ENCODE measurements at places on chromosomes 1 and 21.

- no peak for DNase-seq
Measured at GRCh38 chr1:8136766-8137165, 110.7 kb upstream of the ERRFI1 start.

DNA sequence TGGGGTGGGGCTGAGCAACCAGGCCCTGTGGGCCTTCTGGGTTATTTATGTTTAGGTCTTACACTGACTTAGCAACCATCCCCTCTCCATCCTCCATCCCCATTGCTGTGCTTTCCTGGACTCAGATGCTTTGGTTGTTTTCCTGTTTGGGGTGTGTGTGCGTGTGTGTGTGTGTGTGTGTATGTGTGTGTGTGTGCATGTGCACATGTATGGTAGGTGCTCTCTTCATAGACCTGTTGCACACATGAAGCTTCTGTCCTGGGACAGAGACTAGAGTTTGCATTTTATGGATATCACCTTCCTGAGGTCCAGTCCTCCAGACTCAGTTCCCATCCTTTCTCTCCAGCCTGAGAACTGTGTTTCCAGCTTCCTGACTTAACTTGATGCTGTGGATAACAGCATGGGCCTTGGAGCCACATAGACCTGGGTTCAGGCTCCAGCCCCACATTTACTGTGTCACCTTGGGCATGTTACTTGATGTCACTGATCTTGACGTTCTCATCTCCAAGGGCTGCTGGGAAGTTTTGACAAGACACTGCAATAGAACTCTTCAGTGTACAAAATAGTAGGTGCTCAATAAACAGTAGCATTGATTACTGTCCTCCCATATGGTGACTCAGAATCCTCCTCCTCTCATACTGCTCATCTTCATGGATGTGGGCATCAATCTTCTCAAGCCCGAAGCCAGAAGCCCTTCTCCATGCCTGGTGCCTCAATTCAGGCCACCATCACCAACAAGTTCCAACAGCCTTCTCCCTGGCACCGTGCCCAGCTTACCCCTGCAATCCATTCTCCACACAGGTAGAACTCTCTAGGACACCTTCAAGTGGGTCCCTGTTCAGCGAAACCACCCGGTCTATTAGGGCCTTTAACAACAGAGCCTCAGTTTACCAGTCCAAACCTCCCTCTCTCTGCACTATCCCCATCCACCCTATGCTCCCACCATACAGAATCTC, 181.8 kb upstream of the EDN2 start:
- DNase-seq: no peak

DNA sequence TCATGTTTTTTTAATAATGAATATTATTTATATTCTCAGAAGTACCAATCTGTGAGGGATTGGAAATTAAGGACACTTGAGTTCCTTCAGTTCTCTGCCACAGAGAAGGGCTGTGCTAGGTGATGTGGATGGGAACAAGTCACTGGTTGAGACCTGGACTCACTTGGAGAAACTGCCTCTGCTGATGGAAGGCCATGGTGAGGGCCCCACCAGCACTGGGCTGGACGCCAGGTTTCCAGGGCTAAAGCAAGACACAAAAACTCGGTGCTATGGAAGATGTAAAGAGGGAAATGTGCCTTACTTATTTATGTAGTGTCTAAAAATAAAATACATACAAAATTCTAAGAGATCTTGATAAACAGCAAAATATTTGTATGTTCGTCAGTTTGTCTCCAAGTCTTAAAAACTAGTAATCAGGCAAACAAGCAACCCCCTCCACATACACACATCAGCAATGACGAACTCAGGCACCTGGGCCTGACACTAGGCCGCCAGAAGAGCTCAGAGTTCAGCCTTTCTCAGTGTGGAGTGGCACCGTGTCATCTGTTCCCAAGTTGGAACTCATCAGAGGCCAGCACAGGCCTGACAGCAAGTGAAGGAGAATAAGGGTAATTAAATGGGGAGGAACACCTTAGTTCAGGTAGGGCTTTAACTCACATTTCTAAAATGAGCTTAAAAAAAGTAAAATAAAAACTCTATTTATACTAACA, 19.6 kb downstream of the SIPA1L2 start:
- DNase-seq: no peak

GRCh38 chr21:40678681-40679284, 168.2 kb downstream of the DSCAM start:
- DNase-seq: no peak

- no peak for DNase-seq
Measured at GRCh38 chr1:61887076-61887867, 145.0 kb downstream of the PATJ start.

DNA sequence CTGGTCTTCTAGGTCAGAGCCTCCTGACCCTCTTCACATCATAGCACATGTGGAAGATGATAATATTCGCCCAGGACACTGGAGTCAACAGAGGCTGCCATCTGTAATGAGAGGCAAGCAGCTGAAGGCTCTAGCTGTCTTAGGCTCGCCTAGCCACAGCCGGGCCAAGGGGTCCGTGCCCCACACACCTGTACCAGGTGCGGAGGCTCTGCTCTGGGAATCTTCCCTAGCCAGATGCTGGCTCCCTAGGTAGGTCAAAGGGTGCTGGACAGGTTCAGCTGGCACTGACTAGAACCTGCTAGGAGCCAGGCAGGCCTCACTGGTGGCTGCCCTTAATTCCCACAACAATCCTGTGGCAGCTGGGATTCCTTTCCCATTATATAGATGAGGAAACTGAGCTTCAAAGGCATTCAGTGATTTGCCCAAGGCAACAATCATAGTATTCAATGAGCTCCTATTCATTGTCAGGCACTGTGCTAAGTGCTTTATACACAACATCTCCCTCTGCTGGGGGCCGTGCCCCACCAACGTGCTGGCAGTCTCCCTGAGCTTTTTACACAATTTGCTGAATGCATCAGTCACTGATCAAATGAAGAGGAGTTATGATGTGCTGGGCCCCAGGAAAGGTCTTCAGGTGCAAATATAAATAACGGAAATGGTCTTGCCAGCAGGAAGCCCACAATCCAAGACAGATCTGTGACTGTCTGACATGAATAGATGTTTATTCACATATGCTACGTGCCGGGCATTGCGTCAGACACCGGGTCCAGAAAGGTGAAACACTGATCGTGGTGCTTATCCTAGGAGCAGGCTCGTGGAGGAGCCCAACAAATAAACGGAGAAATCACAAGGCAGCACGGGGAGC, 58.0 kb downstream of the DDX20 start:
- no peak for DNase-seq

DNA sequence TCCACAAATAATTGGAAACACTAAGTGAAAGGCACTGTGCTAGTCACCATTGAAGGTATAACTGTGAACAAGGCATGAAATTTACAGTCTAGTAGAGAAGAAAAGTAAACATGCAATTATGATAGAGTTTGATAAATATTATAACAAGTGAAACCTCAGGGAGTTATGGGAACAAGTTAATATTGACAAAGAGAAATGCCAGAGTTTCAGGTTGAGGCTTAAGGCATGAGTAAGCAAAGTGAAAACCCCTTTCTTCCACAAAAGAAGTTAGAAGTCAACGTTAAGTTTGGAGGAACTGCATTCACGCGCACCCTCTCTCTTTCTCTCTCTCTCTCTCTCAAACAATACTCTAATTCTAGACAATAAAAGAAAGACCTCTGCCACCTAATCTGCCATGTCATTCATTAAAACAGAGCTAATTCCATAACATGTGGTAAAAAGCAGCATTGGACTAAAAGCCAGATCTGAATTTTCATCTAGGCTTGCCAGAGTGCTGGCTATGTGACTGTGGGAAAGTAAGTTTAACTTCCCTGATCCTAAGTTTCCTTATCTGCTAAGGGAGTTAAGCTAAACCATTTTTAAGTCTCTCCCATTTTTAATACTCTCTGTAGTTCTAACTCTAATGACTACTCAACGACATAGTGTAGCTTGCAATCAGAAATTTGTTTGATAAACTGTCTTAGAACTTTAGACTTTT, 22.0 kb downstream of the SLC44A5 start:
- no peak for DNase-seq

DNA sequence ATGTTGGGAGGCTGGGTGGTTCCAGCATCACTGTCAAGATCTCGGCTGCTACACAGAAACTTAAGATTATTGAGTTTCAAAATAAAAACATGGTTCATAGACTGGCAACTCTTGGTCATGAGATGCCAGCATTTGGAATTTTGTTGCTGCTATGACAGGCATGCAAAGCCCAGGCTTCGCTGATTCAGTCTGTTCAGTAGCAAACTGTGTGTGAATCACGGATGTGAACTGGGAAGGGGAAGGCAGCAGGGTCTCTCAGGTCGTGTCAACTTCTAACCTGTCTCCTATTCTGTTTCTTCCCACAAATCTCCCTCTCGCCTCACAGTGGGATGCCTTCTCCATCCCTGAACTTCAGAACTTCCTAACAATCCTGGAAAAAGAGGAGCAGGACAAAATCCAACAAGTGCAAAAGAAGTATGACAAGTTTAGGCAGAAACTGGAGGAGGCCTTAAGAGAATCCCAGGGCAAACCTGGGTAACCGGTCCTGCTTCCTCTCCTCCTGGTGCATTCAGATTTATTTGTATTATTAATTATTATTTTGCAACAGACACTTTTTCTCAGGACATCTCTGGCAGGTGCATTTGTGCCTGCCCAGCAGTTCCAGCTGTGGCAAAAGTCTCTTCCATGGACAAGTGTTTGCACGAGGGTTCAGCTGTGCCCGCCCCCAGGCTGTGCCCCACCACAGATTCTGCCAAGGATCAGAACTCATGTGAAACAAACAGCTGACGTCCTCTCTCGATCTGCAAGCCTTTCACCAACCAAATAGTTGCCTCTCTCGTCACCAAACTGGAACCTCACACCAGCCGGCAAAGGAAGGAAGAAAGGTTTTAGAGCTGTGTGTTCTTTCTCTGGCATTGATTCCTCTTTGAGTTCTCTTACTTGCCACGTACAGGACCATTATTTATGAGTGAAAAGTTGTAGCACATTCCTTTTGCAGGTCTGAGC, 25.5 kb downstream of the EIF2D start:
- DNase-seq: no peak

DNA sequence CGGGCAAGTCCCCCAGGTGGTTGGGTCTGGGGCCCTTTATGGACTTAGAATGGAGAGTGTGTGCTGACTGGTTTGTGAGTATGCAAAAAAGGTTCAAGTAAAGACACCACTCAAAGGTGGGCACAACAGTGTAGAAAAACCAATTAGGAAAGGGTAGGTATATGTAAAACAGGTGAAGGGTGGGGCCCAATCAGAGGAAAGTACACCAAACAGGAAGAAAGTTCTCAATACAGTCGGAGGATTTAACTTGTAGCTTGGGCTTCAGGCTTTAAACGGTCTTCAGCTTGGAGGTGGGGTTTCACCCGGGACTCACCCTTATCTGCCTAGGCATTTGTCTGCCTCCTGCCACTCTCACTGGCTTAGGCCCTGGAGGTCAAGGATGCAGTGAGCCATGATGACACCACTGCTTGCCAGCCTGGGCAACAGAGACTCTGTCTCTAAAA, 6.8 kb upstream of the PUM1 start:
- no peak for DNase-seq

DNA sequence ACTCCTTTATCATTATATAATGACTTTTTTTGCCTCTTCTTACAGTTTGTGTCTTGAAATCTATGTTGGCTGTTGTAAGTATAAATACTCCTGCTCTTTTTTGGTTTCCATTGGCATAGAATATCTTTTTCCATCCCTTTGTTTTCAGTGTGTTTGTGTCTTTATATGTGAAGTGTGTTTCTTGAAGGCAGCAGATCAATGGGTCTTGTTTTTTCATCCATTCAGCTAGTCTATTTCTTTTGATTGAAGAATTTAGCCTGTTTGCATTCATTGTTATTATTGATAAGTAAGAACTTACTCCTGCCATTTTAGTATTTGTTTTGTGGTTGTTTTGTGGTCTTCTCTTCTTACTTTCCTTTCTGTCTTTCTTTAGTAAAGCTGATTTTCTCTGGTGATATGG, 322.8 kb downstream of the PLA2G4A start:
- no peak for DNase-seq

DNA sequence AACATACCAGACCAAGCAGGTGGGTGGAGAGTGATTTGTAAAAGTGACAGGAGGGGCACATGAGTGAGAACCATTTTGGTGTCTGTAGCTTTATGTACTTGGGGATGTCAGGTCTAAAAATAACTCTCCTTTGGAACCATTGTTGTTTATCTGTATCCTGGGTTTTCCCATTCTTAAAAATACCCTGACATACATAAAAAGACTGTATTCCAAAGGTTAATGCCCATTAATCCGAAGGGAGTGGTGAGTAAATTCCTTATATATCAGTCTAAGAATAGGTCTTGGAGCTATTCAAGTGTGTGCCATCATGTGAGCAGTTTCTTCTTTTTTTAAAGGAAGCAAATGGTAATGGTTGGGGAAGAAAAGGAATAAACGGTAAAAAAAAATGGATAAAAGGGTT, 117.5 kb downstream of the TGFB2 start:
- DNase-seq: no peak

DNA sequence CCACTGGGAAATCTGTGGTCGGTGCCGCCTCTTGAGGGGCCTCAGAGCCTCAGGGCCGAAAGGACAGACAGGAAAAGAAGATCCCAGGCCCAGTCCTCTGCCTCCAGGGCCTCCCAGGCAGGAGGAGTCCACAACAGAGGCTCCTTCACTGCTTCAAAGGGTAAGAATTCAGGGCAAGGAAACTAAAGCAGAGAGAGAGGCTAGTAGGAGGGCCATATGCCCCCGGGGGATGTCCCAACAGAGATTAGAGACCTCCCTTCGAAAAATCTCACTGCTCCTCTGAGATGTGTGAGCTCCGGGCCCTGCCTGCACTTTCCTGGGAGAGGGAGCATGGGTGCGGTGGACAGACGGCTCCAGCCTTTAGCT, 465.9 kb downstream of the NPHP4 start:
- no peak for DNase-seq

Measured in anterior cingulate cortex (tissue), 58 donors.